GM04504 (cell line): ENCODE measurements at places on chromosomes 12 and 14.

DNA sequence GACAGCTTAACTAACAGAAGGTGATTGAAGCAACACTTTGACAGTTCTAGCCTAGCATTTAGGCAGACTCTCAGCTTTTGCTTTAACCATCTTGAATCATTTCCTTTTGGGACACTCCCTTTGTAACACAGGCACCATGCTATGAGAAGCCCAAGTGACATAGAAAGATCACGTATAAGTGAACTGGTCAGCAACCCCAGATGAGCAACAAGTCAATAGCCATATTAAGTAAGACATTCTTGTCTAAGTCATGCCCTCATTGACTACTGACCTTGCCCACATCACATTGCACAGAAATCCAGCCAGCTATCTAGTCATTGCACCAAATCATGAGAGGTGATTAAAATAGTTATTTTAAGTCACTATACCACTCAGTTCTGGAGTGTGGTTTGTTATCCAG is 476.8 kb downstream of the TRHDE start:
- DNase-seq, result no peak

- peak; percentile 99 for DNase-seq
Observed at GRCh38 chr12:65631621-65632111, 192.6 kb upstream of the HMGA2 start.

- DNase-seq, result no peak
Observed at GRCh38 chr12:28104903-28105864, 85.1 kb upstream of the CCDC91 start.

DNA sequence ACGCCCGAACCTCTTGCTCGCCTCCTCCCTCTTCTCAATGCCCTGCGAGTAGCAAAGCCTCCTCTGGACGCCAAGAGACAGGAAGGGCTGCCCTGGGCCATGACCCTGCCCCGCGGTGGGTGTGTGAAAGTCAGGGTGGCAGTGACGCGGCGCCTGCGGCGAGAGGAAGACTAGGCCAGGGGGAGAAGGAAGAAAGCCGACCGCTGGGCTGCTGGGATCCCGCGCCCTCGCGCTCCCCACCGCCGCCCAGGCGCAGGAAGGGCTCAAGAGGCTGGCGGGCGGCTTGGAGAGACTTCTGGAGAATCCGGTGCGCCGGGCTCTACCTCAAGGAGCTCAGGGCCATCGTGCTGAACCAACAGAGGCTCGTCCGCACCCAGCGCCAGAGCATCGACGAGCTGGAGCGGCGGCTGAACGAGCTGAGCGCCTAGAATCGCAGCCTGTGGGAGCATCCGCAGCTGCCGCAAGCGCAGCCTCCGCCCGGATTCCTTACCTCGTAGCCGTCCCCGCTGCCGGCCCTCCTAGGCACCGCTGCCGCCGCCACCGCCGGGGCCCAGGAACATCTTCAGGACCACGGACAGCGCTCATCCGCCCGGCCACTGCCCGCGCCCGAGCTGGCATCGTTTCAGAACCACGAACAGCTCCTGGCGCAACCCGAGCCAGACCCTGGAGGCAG is 105.0 kb upstream of the PRB2 start:
- peak; percentile 32 for DNase-seq

DNA sequence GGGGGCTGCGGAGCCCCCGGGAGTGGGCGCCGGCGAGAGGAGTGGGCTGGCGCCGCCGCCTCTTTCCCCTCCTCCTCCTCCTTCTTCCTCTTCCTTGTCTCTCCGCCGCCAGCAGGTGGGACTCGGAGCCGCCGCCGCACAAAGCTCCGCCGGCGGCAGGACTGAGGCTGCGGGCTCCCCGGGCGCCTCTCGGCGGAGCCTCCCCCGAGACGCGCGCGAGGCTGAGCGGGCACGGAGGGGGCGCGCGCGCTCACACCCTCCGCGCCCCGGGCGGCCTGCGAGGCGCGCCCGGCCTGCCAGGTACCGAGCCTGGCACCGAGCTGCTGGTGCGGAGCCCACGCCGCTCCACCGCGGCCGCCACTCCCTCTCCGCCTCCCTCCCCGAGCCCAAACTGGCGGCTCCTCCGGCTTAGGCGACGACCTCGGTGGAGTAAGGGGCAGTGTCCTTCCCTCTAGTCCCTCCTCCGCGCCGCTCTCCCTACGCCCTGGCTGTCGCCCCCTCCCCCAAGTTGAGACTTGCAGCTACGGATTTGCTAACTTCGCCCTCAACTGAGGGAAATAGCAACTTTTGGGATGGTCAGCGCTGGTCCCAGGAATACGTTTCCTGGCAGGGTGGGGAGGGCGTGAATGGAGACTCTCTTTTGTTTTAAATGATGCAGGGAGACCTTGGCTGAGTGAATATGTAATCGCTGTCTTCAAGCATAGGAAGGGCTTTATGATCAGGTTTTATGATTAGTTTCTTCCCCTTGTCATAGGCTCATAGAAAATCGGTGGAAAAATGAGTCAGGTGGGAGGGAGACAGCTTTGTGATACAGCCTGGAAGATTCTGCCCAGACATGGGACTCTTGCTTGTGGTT is 199.5 kb upstream of the CAND1 start:
- no peak for DNase-seq

DNA sequence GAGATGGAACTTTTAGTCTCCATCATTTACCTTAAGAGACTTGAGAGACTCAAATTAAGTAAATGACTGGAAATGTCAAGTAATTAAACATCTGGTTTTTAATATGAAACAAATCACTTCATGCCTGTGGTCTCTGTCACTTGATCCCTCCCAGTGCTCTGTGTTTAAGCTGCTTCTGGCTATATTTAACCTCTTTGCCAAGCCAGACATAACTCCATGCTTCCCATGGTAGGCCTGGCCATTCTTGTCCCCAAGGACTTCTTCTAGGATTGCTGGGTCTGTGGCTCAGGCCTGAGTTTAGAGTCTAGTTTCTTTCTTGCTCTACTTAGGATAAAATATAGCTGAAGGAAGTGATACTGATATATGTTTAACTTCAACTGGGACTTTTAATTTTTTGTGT is 1013.6 kb downstream of the FLRT2 start:
- DNase-seq, result no peak

DNA sequence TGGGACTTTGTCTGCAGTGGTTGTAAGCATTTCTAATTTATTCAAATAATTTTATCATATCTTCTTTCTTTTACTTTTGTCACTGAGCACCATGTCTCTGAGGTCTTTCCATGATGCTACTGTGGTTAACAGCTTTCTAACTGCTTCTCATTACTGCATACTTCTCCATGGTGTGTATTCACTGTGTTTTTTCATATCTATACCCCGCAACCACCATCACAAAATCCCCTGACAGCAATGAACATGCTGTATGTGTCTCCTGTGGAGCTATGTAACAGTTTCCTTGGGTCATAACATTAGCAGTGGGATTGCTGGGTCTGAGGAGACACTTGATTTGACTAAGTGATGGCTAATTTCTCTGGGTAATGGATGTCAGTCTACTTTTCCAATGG is 29.2 kb upstream of the CHST11 start:
- no peak for DNase-seq

DNA sequence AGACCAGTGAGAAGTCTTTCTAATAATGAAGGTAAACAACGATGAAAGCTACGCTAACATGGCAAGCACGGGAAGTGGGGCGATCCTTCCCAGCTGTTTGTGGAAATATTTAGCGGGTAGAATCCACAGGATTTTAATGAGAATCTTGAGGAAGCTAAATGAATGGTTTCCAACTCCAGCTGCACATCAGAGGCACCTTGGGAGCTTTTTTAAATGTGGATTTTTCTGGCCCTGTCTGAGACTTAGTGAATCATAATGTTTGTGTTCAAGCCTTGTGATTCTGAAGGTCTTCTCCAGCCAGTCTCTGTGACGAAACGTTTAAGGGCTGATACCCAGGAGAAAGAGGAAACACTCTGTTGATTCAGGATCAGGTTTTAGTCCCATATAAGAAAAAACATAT is 169.8 kb downstream of the CAPZA3 start:
- no peak for DNase-seq

DNA sequence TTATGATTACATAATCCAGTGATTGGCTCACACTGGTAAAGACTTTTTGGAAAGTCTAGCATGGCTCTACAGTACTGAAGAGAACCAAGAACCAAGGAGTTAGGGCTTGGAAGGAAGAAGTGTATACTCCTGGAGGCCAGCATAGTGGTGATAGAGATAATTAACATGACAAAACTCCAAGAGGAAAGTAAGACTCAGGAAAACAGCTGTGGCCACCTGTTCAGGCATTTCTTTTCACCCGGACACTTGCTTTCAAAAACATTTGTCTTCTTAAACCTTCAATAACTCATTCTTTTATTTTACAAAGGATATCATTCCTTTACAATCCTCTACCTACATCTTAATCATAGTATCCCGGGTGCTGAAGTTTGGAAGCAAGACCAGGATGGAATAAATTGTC is 50.9 kb downstream of the KLHL28 start:
- DNase-seq, result no peak

DNA sequence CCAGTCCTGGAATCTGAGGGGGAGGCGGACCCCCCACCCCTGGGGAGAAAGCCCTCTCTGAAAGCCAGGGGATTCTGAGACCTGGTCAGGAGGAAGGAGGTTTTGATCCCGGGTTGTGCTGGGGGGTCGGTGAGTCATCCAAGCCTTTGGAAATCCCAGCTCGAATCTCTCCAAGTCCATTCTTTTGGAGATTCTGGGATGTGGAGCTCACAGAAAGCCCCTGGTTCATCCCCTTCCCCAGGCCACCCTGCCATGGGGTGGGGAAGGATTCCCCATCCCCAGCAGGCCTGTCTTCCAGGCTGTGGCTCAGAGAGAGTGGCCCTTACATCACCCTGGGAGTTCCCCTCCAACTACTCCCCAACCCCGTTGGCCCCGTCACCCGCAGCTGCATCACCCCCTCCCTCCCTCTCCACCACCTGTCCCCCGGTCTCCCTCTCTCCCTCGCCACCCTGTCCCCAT is 14.3 kb downstream of the EXOC3L4 start:
- no peak for DNase-seq

- no peak for DNase-seq
Observed at GRCh38 chr12:57604992-57605810, 577 bp downstream of the DTX3 start.

- DNase-seq, result no peak
Observed at GRCh38 chr12:89648211-89648930, 60.3 kb downstream of the ATP2B1 start.

DNA sequence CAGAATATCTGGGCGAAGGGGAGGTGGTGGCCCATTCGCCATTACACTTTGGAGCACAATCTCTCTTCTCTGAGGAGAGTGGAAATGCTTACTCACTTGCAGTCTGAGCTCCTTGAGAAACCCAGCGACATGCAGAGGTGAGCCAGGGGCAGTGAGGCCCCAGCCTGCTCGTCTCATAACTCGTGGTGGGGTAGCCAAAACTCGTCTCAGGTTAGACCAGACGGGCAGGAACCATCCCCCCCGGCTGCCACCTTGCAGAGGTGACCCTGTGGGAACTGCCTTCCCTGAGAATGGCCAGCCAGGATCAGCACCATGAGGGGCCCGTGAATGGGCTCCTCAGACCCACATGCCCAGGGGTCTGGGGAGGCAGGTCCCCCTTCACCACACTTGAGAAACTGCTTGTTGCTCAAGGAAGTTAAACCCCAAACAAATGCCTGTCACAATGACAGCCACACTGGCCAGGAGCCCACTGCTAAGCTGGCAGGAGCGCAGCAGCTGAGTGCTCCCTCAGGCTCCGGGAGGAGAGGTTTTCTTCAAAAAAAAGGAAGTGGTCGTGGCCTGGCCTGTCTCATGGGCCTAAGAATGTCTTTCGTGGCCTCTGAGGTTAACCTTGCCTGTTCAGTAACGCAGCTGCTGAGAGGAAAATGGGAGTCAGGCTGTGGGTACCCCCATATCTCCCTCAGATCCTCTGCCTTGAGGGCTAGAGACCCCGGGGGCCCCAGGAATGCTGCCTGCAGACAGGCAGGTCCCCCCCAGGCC is 9.2 kb upstream of the ALDH2 start:
- DNase-seq, result no peak
